ENCODE measurements at places on chromosomes 12 and 14.

DNA sequence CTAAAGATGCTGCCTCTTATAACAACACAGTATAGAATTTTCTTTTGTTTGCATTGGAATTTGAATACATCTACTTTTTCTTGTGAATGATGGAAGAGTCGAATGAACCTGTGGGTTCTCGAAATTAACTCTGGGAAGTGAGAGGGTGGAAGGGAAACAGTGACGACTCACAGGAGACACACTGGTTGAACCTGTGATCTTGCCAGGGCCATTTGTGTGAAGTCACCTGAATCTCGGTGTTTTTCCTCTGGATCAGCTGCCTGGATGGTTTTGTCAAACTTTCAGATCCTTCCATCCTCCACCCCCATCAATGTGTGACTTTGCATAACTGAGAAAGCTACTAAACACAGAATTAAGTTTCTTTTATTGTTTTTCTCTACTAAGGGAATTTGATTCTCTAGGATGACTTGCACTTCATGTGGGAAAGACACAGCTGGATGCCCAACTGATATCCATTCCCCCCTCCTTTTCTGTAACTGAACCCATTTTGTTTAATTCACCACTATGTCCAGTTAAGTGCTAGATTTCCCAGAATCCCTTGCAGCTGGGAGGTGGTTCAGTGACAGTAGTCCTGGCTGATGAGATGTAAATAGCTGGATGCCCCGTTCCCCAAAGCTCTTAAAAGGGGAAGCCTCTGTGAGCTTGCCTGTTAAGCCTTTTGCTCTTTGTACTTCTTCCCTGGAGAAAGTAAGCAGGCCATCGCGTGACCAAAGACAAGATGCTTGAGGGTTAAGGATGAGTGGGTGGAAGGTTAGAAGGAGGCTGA lies 6.3 kb downstream of the PPFIBP1 start:
- DNase-seq, result no peak

GRCh38 chr14:28767853-28768741 lies 1.5 kb downstream of the FOXG1 start:
- no peak for DNase-seq

DNA sequence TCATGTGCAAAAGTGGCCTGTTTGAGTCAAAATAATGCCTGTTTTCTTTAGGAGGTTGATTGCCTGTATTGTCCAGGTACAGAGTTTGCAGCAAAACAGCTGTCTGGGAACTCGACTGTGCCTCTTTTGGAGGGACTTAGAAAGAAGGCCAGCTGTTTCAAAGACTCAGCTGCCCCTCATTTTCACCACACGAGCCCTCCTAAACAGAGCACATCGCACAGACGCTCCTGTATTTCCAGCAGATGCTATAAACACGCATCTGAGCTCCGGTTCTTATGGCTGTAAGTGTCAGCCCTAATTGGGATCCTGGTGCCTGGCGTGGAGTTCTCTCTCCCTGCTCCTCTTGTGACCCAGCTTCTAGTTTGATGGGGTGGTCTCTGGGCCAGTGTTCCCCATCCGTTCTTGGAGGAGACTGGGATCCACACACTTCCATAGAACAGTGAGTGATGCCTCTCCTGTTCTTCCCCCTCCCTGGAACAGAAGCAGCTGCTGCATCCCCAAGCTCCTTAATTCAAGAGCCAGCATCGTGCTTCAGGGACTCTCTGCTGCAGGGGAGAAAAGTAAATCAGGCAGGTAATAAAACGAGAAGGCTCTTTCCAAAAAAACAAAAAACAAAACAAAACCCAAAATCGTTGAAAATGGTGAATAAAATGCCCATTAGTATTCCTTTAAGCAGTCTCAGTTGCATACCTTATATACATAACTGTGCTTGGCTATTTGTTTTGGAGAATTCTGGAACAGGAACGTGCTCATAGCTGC lies 269.0 kb downstream of the SLC15A4 start:
- no peak for DNase-seq

DNA sequence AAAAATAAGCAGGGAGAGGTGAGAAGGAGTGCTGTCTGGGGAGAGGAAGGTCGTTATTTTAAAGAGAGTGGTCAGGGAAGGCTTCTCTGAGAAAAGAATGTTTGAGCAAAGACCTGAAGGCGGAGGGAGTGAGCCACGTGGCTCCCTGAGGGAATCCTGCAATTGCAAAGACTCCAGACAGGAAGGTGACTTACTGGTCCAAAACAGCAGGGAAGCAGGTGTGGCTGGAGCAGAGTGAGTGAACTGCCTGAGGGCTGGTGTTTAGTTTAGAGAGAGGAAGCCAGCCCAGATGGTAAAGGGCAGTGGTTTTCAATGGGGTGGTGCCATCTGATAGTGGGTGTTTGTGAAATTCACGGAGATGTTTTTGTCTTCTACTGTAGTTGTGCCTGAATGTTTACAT lies 58.8 kb upstream of the LTA4H start:
- peak; percentile 26 for DNase-seq

DNA sequence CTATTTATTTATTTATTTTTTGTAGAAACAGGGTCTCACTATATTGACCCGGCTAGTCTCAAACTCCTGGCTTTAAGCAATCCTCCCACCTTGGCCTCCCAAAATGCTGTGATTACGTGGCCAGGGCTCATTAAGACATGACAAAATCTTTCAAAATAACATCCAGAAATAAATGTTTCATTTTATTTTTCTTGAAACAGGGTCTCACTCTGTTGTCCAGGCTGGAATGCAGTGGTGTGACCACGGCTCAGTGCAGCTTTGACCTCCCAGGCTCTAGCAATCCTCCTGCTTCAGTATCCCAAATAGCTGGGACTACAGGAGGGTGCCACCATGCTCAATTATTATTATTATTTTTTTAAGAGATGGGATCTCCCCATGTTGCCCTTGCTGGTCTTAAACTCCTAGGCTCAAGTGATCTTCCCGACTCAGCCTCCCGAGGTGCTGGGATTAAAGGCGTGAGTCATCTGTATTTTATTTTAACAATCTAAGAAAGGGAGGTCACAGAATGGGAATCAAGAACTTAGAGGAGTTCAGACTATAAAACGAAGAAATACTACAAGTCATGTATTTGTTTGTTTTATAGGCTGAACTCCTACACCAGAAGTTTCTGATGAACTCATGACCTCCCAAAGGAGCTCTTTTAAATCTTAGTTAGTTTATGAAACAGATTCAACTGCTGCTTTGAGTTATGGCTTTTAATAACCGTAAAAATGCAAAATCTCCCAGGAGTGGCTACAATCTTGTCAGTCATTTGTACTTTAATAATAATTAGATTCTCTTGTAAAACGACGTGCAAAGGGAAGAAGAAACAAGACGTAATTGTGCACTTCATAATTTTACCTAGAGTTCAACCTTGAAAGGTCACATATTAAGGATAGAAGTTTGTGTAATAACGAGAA lies 2.1 kb upstream of the TMEM263 start:
- no peak for DNase-seq

- no peak for DNase-seq
Measured at GRCh38 chr12:126994599-126994998, 1272.4 kb upstream of the TMEM132C start.

- DNase-seq, result no peak
Measured at GRCh38 chr12:3342051-3342450, 149.0 kb upstream of the PRMT8 start.

DNA sequence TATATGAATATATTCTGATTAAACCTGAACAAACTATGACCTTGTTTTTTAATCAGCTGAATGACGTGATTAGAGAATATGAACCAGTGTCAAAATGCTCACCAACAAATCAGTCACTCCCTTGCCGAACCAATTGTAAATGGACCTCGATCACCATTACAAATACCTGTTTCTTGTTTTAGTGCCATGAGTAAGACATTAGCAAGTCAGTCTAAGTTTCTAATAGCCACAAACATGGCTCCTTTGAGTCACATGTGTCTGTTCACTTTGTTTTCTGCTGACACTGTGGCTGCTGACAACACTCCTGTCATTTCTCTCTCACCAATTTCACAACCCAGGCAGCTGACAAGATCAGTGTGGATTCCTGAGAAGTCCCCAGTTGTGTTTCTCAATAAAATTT lies 286.2 kb upstream of the MDGA2 start:
- no peak for DNase-seq

GRCh38 chr14:68386950-68387779 lies 405.7 kb downstream of the ZFP36L1 start:
- DNase-seq, result no peak

- DNase-seq, result no peak
Measured at GRCh38 chr14:25411781-25412757, 362.1 kb upstream of the STXBP6 start.

- no peak for DNase-seq
Measured at GRCh38 chr12:75528272-75528671, 16.9 kb upstream of the KRR1 start.

DNA sequence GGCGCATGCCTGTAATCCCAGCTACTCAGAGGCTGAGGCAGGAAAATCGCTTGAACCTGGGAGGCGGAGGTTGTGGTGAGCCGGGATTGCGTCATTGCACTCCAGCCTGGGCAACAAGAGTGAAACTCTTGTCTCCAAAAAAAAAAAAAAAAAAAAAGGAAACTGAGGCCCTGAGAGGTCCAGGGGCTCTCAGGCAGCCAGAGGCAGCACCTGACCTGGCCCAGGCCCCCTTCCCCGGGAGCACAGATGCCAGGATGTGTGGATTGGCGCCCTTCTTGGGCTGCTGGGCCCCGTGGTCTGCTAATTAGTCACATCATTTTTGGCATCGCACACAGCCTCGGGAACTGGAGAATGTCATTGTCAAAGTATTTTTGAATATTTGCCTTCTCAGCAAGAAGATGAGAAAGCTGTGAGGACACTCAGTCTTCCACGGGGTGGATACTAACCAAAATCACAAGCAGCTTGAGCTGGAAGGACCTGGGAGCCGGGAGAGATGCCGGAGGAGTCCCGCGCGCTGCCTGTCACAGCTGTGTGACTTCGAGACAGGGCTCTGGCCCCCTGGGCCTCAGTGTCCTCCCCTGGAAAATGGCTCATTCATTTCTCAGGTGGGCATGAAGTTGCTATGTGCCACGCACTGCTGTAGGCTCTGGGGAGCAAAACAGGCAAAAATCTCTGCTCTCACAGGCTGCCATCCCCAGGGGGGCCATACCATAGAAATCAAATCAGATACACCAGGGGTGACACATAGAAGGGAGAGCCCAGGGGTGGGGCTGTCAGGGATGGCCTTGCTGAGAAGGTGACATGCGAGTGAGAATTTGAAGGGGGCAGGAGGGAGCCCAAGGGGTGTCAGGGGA lies 12.5 kb upstream of the RCOR1 start:
- no peak for DNase-seq

DNA sequence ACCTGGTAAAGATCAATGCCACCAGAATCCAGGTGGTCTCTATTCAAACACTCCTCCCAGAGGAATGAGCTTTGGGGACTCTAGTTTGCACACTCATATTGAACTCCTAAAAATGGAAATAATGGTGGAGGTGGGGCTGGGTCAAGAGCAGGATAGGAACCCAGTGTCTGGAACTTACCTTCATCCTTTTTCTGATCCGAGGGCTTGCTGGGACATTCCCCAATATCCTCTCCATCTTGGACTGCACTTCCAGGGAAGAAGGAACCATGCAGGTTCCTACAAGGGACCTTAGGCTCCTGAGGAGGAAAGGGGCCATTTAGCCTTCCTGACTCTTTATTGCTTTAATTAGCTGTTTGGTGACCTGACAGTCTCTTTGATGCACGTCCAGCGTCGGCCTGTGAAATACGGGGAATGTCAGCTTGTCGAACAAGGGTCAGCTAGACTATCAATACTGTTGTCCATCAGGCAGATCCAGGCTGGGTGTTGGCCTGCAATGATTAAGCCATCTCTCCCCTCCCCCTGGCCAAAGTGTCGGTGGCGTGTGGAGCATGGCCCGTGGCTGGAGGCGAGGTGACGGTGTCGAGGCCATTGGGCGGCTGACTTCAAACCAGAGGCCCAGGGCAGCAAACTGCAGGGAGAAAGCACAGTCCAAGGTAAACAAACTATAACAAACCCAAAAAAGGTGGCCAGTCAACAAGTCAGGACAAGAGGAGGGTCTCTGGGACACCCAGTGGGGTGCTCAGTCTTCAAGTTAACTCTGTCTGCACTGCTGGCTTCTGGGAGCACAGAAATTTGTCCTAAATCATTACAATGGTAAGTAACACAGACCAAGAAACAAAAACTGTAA lies 405.2 kb upstream of the TBX3 start:
- DNase-seq, result no peak

GRCh38 chr12:124466216-124467128 lies 100.9 kb downstream of the NCOR2 start:
- DNase-seq, result peak; percentile 94

DNA sequence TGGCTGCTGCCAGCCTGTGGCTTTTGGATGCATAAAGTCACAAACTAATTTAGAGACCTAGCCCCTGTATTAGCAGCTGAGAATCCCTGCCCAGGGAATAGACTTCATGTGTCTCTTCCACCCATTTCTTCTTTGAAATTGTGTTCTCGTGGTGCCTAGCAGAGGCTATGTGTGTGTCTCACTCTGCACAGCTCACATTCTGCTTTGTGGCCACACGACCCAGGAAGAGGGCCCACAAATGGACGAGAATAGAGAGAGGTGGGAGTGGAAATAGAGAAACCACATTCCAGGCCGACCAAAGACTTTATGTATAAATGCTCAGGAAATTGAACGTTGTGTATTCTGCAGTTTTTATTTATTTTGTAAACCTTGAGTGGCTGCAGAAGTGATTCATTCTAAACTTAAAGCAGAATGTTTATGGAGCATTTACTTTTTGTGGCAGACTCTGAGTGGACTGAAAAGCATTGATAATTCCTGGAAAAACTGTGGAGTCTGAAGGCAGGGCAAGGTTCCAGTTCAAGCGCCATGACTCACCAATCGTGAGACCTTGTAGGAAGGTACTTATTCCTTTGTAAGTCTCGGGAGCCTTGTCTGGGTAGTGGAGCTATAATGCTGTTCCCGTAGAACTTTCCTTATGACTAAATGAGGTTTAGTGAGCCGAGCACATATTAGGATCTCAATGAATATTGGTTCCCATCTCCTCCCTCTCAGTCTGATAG lies 9.1 kb downstream of the B4GALNT3 start:
- DNase-seq, result no peak

DNA sequence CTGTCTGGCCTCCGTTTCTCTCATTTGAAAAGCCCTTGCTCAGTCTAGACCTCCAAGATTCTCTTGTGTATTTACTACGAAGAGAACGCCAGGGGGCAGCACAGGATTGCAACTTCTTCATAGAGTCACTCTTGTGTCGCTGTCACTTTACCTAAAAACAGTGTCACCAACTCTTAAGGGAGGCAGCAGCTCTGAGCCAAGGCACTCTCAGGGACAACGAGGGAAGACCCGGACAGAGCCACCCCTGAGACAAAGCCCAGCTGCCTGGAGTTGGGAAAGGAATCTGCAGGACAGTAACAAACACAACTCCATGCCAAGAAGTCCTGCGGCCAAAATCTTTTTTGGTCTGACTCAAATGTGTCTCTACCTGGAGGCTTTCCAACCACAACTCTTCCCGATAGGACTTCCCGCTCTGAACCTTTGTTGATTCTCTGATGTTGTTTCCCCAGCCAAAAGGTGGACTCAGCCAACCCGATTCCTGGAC lies 9.6 kb upstream of the RPAP3 start:
- DNase-seq, result peak; percentile 87

- DNase-seq, result peak; percentile 20
Measured at GRCh38 chr12:65602610-65603295, 221.5 kb upstream of the HMGA2 start.
